ELR (cell line): ENCODE measurements at places on chromosomes 12 and 14.
A peak's percentile ranks its signal among the peaks of the same experiment; 100 is the strongest.

DNA sequence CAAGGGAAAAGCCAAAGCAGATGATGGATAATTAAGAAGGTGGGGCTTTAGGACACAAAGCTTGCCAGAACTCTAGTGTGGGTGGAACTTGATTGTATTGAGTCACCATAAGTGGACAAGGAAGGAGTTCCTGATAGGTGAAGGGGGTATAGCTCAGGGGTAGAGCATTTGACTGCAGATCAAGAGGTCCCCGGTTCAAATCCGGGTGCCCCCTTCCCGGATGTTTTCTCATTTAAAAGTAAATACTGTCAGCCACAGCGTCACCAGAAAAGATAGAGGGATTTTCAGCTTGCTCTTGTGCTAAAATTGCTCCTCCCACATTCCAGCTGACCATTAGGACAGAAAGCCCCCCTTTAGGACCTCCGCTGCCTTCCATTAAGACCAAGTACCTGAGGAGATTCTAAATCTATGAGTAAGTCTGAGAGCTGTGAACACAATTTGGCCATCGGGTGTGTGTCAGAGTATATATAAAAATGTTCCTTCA is 36.6 kb downstream of the DCAF4 start:
- DNase-seq = peak; percentile 96

DNA sequence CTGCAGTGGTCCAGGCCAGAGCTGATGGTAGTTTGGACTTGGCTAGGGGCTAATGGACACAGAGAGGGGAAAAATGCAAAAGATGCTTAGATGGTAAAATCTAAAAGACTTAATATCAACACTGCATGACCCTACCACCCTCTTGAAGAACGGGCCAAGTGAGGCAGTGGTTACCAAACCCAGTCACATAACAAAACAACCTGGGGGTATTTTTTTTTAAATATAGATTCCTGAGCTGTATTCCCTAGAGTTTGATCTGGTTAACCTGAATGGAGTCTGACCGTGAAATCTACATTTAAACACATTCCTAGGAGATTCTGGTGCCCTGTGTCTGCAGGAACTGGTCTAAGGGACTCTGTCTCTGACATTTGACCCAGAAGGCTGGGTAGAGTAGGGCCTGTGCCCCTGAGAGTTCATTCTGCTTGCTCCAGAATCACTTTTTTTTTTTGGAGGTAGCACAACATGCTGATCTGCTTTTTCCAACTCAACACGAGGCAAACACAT is 15.7 kb downstream of the ABHD4 start:
- no peak for DNase-seq

DNA sequence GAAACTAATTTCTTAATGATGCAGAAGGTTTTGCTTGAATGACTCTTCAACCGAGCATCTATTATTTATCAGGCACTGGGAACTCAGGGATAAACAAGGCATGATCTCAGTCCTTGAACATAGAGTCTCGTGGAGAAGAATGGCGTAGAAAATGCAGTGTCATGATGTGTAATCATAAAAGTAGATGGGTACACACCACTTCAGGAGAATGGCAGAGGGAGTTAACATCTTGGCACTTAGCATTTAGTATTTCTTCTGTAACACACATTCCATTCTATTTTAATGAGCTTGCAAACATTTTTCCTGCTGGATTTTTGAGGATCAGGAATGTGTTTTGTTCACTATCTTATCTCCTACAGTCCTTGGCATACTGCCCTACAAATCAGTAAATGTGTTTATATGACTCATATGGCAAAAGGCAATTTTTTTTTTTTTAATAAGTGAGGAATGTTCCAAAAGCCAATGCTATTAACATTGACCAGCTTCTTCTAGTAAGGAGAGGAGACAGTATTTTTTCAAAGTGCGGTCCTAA is 3.8 kb downstream of the TXNRD1 start:
- DNase-seq = peak; percentile 97

GRCh38 chr12:27534060-27534764 is 10.2 kb downstream of the PPFIBP1 start:
- no peak for DNase-seq

DNA sequence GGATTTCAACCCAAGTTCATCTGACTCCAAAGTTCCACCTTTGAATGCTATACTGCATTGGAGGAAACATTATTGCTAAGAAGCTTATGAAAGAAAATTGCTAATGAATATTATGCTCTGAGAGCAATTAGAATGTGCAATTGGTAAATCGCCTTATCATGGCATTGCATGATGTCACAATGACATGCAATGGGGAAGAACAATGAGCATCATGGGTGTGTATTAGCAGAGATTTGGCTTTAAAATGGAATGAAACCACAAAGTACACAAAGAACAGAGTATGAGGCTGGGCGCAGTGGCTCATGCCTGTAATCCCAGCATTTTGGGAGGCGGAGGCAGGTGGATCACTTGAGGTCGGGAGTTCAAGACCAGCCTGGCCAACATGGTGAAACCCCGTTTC is 34.7 kb downstream of the FOS start:
- DNase-seq = no peak

DNA sequence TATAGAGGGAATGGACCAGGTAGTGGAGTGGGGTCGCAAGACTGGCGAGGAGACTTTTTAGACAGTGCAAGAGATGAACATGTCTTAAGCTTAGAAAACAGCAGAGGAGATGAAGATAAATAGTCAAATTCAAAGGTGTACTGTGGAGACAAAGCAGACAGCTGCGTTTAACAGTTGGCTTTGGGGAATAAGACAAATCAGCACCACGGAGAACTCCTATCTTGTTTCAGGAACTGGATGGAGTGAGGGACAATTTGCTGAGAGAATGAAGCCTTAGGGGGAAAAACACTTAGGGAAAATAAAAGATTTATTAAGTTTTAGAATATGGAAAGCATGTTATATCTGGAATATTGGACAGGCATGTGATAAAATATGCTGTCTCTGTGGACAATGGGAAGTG is 458.8 kb downstream of the GLT1D1 start:
- no peak for DNase-seq

GRCh38 chr14:100188392-100189030 is 29.1 kb upstream of the DEGS2 start:
- no peak for DNase-seq

DNA sequence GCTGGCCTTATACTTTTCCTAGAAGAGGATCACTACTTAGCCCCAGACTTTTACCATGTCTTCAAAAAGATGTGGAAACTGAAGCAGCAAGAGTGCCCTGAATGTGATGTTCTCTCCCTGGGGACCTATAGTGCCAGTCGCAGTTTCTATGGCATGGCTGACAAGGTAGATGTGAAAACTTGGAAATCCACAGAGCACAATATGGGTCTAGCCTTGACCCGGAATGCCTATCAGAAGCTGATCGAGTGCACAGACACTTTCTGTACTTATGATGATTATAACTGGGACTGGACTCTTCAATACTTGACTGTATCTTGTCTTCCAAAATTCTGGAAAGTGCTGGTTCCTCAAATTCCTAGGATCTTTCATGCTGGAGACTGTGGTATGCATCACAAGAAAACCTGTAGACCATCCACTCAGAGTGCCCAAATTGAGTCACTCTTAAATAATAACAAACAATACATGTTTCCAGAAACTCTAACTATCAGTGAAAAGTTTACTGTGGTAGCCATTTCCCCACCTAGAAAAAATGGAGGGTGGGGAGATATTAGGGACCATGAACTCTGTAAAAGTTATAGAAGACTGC is 1.5 kb downstream of the MGAT2 start:
- peak; percentile 52 for DNase-seq

DNA sequence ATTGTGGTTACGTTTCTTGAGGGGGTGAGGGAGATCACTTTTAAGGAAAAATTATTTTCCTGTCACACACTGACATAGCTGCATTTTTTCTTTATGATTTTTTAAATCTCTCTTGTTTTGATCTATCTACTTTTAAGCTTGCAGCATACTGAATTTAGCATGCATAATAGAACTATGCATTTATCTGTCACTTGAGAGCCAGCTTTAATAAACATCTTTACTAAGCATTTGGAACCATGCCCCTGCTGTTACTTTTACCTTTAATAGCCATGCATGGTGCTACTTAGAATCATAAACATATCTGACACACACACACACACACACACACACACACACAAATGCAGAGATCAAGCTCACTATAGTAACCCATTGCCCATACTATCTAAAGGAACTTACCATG is 486.2 kb downstream of the NELL2 start:
- no peak for DNase-seq

GRCh38 chr12:27504507-27504906 is 19.5 kb upstream of the PPFIBP1 start:
- DNase-seq = peak; percentile 33

- DNase-seq = peak; percentile 8
Measured at GRCh38 chr14:80446356-80446755, 235.1 kb upstream of the DIO2 start.

DNA sequence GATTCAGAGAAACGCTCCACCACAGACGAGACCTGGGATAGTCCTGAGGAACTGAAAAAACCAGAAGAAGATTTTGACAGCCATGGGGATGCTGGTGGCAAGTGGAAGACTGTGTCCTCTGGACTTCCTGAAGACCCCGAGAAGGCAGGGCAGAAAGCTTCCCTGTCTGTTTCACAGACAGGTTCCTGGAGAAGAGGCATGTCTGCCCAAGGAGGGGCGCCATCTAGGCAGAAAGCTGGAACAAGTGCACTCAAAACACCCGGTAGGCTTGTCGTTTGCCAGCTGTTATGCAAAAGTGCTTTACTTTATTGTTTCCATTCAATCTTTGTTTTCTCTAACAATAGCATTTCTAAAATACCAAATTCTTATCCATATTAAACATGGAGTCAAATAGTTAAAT is 287.3 kb downstream of the NAV3 start:
- DNase-seq = no peak

DNA sequence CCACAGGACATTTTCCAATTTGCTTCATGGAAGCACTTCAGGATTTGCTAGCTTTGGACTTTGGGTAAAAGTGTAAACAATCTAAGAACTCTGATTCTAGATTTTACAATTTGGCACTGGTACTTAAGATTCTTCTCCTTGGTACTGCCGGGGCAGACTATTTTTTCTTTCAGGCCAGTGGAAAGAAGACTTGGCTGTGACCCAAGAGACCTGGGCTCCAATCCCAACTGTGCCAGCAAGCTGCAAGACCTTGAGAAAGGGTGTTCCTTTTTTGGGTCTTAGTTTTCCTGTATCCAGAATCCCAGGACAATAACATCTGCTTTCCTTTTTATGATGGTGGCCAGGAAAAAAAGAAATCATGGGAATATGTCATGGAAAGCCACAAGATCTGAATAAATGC is 148.1 kb upstream of the CRY1 start:
- DNase-seq = no peak

DNA sequence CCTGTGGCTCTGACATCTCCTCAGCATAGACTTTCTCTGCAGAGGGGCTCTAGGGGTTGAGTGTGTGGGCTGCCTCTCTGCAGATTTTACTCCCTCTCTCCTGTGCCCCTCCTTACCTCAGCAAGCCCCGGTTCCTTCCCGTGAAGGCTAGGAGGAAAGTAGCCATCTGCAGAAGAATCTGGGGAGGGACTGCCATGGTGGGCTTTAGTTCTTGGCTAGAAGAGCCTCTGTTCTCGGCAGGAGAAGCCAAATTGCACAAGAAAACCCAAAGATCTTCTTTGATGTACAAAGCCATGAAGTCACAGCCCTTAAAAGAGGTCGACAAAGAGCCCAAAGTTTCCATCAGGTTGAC is 23.5 kb downstream of the CKAP4 start:
- no peak for DNase-seq

- DNase-seq = no peak
Measured at GRCh38 chr14:39303115-39303514, 69.4 kb downstream of the MIA2 start.

DNA sequence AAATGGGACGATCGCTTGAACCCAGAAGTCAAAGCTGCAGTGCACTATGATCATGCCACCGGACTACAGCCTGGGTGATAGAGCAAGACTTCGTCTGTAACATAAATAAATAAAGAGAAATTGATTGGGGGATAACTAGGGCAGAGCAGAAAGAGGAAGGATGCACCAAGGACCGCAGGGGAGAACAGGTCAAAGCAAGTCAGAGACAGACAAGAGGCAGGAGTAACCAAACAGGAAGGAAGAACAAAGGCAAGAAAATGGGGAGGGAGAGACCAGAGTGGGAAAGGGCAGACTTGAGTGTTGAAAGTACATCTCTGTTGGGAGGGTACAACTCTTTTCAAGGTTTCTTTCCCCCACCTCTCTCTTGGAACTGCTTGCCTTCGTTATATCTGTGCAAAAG is 50.8 kb upstream of the ELK3 start:
- DNase-seq = no peak

DNA sequence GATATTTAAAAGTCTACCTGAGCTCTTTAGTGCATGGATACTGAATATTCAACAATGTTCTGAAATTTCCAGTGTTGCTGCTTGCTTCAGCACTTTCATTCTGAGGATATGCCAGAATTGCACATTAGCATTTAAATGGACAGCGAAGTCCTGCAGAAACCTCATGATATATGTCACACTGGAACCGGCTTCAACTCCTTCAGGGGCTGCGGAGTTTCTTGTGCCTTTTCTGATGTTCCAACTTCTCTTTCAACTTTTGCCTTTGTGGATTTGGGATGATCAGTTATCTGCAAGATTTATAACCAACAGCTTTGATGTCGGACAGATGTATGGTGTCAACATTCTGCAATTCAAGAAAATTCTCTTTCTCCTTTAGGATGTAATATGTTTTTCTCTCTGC is 142.5 kb upstream of the LMNTD1 start:
- DNase-seq = no peak

DNA sequence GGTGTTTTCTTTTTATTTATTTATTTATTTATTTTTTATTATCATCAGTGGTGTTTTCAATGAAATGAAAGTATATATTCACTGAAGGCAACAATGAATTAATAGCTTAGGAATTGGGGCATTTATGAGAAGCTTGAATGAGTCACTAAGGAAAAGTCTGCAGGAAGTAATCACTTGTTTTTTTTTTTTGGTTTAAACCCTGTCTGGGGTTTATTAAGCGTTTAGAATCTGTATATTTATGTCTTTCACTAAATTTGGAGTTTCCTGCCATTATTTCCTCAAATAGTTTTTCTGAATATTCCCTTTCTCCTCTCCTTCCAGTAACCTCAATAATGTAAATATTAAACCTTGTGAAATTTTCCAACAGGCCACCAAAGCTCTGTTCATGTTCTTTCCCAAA is 85.5 kb downstream of the TESC start:
- DNase-seq = peak; percentile 61

DNA sequence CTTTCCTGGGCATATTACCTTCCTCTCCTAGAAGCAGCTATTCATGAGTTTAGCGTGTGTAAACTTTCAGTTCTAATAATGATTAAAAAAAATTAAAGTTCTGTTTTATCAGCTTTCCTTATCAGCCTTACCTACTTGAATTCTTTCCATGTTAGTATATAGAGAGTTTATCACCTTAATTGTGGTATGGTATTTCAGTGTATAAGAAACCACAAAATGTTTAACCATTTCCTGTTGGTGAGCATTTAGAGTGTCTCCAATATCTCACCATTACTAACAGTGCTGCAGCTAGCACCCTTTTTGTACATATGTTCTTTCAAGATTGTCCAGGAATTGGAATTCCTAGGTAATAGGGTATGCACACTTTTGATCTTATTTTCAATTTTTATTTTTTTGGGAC is 89.5 kb downstream of the FBXO33 start:
- peak; percentile 9 for DNase-seq
